ENCODE measurements at places on chromosomes 1 and 21.
A peak's percentile ranks its signal among the peaks of the same experiment; 100 is the strongest.

DNA sequence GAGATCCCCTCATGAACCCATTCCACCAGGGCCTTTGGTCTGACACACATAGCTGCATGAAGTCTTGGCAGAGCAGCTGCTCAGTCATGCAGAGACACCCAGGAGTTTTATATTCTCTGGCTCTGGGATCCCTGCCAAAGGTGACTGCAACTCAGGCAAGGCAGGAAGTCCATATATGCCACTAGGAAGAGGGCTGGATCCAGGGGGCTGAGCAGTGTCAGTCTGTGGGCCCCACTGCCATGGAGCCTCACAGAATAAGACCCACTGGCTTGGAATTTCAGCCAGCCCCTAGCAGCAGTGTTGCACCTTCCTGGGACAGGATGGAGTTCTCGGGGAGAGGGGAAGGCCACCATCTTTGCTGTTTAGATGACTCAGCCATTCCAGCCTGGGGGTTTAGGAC is 199.7 kb downstream of the TBX15 start:
- no peak overlapping the region for H3K27ac ChIP-seq
- no peaks in the 10 kb centered on the region for H3K4me1 ChIP-seq
- H3K36me3 ChIP-seq = no peaks in the 10 kb centered on the region
- no peak for DNase-seq

DNA sequence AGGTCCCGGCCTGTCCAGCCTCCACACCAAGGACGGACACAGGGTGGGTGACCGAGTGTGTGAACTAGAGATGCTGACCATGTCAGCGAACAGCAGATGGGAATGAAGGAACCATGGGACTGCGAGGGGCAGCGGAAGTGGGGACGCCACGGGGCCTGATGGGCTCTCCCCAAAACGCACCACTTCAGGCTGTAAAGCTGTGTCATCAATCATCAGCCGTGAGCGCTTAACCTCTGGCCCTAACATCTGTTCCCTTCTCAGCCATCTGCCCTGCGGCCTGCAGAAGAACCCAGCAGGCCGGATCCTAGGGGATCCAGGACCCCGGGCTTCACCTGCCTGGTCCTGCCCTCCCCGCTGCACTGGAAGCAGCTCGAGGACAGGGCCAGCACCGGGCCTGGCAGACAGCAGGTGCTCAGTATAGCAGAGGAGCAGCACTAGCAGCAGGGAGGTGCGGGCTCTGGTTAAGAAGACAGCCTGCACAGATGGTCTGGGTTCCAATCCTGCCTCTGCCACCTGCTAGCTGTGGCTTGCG is 58.7 kb downstream of the DMRTB1 start:
- no peak overlapping the region for H3K27ac ChIP-seq
- H3K36me3 ChIP-seq = no peaks in the 10 kb centered on the region
- DNase-seq = no peak

GRCh38 chr21:46142582-46143473 is 12.6 kb downstream of the FTCD start:
- no peak overlapping the region for H3K4me3 ChIP-seq
- DNase-seq = no peak
- no peaks in the 10 kb centered on the region for H3K27me3 ChIP-seq
- H3K4me1 ChIP-seq = peaks cover 10% of the 10 kb centered on the region
- H3K36me3 ChIP-seq = no peaks in the 10 kb centered on the region

- peaks cover 21% of the 10 kb centered on the region for H3K4me1 ChIP-seq
- no peak for DNase-seq
- H3K4me3 ChIP-seq = no peak overlapping the region
- no peaks in the 10 kb centered on the region for H3K27me3 ChIP-seq
Observed at GRCh38 chr21:46248422-46248782, 19.8 kb upstream of the LSS start.

GRCh38 chr1:245337829-245338484 is 183.2 kb downstream of the KIF26B start:
- H3K4me3 ChIP-seq = no peak overlapping the region
- no peak for DNase-seq
- H3K27me3 ChIP-seq = no peaks in the 10 kb centered on the region
- no peaks in the 10 kb centered on the region for H3K36me3 ChIP-seq
- H3K27ac ChIP-seq = peak overlapping the region; percentile 62

GRCh38 chr1:210456731-210457255 is 128.1 kb downstream of the HHAT start:
- H3K4me3 ChIP-seq = no peak overlapping the region
- no peak for DNase-seq
- no peaks in the 10 kb centered on the region for H3K36me3 ChIP-seq
- H3K27ac ChIP-seq = no peak overlapping the region

DNA sequence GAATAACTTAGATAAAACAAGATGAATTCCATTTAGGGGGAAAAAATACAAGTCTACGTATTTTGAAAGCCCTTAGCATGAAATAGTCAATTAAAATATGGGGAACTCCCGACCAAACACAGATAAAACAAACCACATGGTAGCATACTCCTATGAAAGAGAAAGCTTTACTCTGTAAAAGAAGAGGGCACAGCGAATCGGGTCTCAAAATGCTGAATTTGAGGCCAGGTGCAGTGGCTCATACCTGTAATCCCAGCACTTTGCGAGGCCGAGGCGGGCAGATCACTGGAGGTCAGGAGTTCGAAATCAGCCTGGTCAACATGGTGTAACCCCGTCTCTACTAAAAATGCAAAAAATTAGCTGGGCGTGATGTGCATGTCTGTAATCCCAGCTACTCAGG is 116.9 kb upstream of the TIAM1 start:
- peaks cover 5% of the 10 kb centered on the region for H3K27me3 ChIP-seq
- no peak overlapping the region for H3K27ac ChIP-seq
- peaks cover 11% of the 10 kb centered on the region for H3K4me1 ChIP-seq
- no peak for DNase-seq

- no peaks in the 10 kb centered on the region for H3K27me3 ChIP-seq
- H3K36me3 ChIP-seq = peaks cover 81% of the 10 kb centered on the region
- no peak overlapping the region for H3K4me3 ChIP-seq
- no peak for DNase-seq
- H3K27ac ChIP-seq = peak overlapping the region; percentile 83
- H3K4me1 ChIP-seq = peaks cover 40% of the 10 kb centered on the region
Observed at GRCh38 chr21:46254208-46254975, 25.8 kb upstream of the LSS start.

DNA sequence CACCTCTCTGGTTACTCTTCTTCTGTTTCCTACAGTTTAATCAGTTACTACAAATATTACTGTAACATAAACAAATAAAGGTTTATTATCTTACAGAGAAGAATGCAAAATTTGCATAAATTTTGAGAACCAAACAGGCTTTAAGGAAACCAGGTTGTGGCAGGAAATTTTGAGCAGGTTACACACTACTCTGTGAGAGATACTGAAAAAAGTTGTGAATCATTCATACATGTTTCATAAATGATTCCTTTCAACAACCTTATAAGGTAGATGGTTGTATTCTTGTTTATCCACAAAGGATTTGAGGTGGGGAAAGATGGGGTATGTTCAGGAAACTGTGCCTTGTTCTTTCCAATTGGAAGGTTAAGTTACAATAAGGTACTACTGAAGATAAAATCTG is 58.6 kb downstream of the MAST2 start:
- H3K4me1 ChIP-seq = peaks cover 11% of the 10 kb centered on the region
- DNase-seq = no peak
- no peak overlapping the region for H3K27ac ChIP-seq
- peaks cover 2% of the 10 kb centered on the region for H3K36me3 ChIP-seq
- H3K4me3 ChIP-seq = no peak overlapping the region

DNA sequence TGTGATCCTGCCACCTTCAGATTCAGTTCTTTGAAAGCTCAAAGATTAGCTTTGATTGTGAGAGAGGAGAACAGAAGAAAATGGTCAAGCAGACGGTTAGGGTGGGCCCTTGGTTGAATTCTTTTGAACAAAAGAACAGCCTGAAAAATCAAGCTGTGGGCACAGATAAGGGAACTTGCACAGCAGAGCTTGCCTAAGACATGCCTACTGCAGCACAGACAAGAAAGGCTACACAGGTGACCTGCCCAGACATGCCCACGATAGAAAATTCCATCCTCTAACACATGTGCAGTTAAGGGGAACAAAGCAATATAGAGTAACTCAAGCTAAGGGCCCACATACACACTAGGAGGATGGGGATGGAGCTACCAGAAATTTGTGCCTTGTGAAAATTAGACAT is 512.5 kb upstream of the LRRC7 start:
- DNase-seq = no peak
- H3K4me3 ChIP-seq = no peak overlapping the region
- H3K27ac ChIP-seq = no peak overlapping the region
- no peaks in the 10 kb centered on the region for H3K27me3 ChIP-seq
- no peaks in the 10 kb centered on the region for H3K36me3 ChIP-seq
- H3K4me1 ChIP-seq = no peaks in the 10 kb centered on the region

GRCh38 chr1:96519851-96520578 is 201.6 kb upstream of the PTBP2 start:
- H3K27me3 ChIP-seq = no peaks in the 10 kb centered on the region
- no peaks in the 10 kb centered on the region for H3K36me3 ChIP-seq
- no peak overlapping the region for H3K27ac ChIP-seq
- H3K4me1 ChIP-seq = no peaks in the 10 kb centered on the region

DNA sequence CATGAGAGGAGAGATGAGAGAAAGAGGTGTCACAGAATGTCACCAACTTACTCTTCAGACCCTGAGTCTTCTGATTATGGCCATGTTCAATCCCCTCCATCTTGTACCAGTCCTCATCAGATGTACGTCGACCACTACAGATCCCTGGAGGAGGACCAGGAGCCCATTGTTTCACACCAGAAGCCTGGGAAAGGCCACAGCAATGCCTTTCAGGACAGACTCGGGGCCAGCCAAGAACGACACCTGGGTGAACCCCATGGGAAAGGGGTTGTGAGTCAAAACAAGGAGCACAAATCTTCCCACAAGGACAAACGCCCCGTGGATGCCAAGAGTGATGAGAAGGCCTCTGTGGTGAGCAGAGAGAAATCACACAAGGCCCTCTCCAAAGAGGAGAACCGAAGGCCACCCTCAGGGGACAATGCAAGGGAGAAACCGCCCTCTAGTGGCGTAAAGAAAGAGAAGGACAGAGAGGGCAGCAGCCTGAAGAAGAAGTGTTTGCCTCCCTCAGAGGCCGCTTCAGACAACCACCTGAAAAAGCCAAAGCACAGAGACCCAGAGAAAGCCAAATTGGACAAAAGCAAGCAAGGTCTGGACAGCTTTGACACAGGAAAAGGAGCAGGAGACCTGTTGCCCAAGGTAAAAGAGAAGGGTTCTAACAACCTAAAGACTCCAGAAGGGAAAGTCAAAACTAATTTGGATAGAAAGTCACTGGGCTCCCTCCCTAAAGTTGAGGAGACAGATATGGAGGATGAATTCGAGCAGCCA is 8.0 kb downstream of the ELOA start:
- no peaks in the 10 kb centered on the region for H3K27me3 ChIP-seq
- H3K4me3 ChIP-seq = no peak overlapping the region
- no peak overlapping the region for H3K27ac ChIP-seq
- H3K36me3 ChIP-seq = peaks cover 56% of the 10 kb centered on the region

- peaks cover 34% of the 10 kb centered on the region for H3K4me1 ChIP-seq
- H3K36me3 ChIP-seq = peaks cover 1% of the 10 kb centered on the region
- no peak overlapping the region for H3K4me3 ChIP-seq
Observed at GRCh38 chr1:173409613-173410012, 67.5 kb upstream of the PRDX6 start.

GRCh38 chr1:117877823-117878222 is 51.6 kb downstream of the GDAP2 start:
- H3K4me3 ChIP-seq = no peak overlapping the region
- H3K4me1 ChIP-seq = no peaks in the 10 kb centered on the region
- peaks cover 61% of the 10 kb centered on the region for H3K36me3 ChIP-seq

DNA sequence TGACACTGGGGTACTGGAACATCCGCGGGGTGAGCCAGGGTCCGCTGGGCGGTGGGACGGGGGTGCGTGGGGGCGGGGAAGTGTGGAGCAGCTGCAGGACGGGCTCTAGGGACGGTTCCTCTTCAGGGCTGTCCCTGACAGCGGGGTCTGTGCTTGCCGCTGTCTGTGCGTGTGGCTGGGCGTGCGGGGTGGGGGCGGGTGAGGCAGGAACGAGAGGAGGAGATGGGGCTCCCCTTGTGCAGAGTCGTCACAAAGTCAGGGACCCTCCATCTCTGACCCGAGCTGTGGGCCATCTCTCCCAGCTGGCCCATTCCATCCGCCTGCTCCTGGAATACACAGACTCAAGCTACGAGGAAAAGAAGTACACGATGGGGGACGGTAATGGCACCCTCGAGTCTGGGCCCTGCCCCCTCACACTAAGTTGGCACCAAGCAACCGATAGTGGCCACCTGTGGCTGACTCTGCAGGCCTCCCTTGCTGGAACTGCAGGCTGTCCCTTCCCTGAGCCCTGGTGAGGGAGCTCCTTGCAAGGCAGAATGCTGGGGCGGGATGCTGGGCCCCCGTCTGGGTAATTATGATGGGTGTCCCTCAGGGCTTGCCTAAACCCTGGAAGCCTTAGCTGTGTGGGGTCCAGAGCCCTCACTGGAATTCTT is 392 bp downstream of the GSTM2 start:
- no peak for DNase-seq
- no peaks in the 10 kb centered on the region for H3K27me3 ChIP-seq
- H3K4me1 ChIP-seq = peaks cover 27% of the 10 kb centered on the region
- peak overlapping the region; percentile 75 for H3K4me3 ChIP-seq

DNA sequence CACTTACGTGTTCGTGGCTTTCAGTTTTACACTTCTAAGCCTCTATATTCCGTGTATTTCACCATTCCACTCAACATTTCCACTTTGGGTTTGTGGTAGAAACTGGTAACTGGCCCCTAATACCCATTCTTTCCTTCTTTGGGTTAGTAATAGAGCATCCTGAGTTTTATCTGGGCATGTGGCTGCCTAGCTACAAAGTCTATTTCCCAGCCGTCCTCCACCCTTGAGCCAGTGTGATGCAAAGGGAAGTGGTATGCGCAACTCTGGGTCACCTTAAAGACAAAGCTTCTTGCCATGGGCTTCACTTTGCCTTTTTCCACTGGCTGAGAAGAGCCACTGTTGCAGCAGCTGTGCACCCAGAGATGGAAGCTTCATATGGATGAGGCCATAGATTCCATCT is 73.9 kb downstream of the LAMC2 start:
- peaks cover 13% of the 10 kb centered on the region for H3K27me3 ChIP-seq
- peak overlapping the region; percentile 19 for H3K27ac ChIP-seq
- DNase-seq = no peak
- no peaks in the 10 kb centered on the region for H3K4me1 ChIP-seq
- H3K4me3 ChIP-seq = no peak overlapping the region
- H3K36me3 ChIP-seq = no peaks in the 10 kb centered on the region

DNA sequence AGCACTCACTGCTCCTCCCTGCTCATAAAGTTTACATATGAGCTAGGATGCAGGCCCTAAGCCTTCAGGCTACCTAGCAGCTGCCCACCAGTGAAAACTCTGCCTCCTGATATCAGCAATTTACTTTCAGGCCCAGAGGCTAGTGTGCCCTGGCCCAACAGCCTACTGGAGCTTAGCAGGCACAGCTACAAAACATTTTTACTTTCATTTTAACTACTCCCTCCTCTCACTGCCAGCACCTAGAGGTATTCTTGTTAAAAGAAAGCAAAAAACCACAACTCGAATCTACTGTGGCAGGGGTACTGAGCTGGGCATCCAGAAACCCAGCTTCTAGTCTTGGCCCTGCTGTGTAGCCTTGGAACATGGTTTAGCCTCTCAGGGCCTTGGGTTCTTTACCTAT is 5.8 kb upstream of the LORICRIN start:
- no peaks in the 10 kb centered on the region for H3K36me3 ChIP-seq
- no peak overlapping the region for H3K4me3 ChIP-seq
- peaks cover 13% of the 10 kb centered on the region for H3K27me3 ChIP-seq
- peaks cover 8% of the 10 kb centered on the region for H3K4me1 ChIP-seq
- H3K27ac ChIP-seq = peak overlapping the region; percentile 73

GRCh38 chr21:39661740-39662139 is 49.0 kb downstream of the B3GALT5 start:
- no peak for DNase-seq
- H3K4me3 ChIP-seq = no peak overlapping the region
- no peaks in the 10 kb centered on the region for H3K36me3 ChIP-seq

GRCh38 chr1:220873868-220874655 is 5.2 kb upstream of the HLX start:
- H3K27ac ChIP-seq = no peak overlapping the region
- H3K4me3 ChIP-seq = no peak overlapping the region
- H3K4me1 ChIP-seq = peaks cover 16% of the 10 kb centered on the region
- DNase-seq = peak; percentile 24
